ENCODE measurements at places on chromosomes 13 and 19.

DNA sequence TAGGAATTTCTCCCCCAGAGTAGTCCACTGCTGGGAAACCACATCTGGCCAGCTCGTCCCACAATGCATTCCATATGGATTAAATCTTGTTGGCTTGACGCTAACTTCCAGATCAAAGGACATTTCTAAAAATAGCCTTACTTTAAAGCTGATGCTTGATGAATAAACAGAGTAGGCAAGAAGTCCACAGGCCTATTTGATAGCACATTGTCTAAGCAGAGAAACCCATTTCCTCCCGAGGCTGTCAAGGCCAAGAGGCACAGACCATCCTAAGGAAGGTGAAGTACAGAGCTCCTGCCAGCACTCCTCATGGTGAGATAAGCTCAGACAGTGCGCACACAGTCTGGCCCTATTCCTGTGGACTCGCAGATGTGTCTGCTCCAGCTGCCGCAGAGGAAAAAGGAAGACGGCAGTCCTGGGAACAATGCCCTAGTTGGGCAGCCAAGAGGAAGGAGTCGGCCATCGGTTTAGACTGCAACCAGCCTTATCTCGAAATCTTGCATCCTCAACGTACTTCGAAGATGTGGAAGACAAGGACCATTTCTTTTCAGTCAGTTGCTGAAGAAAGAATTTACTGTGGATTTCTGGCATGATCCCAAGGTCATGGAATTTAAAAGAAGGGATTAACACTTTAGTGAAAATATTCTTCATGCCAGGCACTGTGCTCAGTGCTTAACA lies 156.8 kb downstream of the RGCC start:
- no peak for DNase-seq

GRCh38 chr13:76684336-76684735 lies 201.9 kb downstream of the KCTD12 start:
- DNase-seq = no peak

- DNase-seq = no peak
Measured at GRCh38 chr13:37475966-37476365, 122.6 kb downstream of the POSTN start.

DNA sequence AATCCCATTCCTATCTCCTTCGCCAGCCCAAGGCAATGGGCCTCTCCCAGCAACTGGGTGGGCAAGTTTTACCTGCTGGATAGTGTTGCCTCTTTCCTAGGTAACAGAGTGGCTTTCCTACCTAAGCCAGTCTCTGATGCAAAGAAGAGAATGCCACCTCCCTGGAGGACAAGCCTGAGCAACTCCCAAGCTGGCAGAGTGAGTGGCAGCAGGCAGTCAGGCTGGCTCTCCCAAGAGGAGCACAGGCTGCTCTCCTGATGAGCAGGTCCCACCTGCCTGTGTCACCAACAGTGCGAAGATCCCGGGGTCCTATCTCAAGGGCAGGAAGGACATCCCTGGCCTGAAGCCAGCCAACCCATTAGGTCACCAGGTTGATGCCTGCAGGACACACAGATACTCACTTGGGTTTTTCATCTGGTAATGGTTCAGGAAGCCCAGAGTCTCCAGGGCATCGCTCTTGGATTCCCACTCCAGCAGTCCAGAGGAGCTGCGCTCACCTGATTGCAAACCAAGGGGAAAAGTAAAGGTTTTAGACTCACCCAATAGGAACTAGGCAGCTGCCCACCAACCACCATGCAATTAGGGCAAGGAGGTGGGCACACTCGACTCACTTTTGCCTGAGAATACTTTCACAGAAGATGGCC lies 5.5 kb upstream of the ECH1 start:
- no peak for DNase-seq

DNA sequence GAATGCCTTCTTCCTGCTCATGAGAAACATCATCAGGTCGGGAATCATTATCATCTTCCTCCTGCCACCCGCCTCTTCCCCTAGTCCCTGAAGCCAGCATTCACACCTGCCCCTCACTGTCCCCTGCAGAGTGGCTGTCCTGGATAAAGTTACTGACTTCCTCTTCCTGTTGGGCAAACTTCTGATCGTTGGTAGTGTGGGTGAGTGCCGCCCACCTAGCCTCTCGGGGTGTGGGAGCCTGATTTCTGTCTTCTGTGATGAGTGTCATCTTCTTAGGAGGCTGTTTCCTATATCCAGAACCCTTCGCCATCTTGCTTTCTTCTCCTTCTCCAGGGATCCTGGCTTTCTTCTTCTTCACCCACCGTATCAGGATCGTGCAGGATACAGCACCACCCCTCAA lies 12.5 kb downstream of the SLC44A2 start:
- no peak for DNase-seq

DNA sequence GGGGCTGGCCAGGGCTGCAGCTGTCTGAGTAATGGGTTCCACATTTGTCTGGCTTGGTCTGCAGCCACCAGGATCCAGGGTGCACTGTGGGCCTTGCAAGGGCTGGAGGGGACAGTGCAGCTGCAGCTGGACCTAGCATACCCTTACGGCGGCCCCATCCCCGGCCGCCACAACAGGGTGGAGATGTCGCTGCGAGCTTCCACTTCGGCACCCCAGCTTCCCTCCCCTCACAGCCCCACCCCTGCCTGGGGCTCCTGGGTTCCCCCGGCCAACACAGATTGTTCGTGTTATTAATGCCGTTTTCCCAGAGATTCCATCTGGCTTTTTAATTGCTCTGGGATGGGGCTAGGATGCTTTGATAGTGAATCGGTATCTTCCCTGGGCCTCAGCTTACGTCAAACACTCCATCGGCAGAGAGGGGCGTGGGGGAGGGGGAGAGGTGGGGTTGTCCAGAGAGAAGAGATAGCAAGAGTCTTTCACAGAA lies 5.8 kb downstream of the CEBPA start:
- DNase-seq = peak; percentile 79

GRCh38 chr19:15284896-15285295 lies 47.4 kb downstream of the BRD4 start:
- DNase-seq = no peak

GRCh38 chr19:44694184-44694579 lies 4.8 kb upstream of the CEACAM16 start:
- DNase-seq = no peak

- no peak for DNase-seq
Measured at GRCh38 chr13:103283451-103283820, 217.2 kb upstream of the SLC10A2 start.

- DNase-seq = no peak
Measured at GRCh38 chr19:34461375-34462100, 20.0 kb upstream of the WTIP start.

- no peak for DNase-seq
Measured at GRCh38 chr19:14325863-14326262, 55.4 kb upstream of the ADGRE5 start.

- DNase-seq = no peak
Measured at GRCh38 chr13:51902776-51903175, 41.0 kb downstream of the CCDC70 start.

GRCh38 chr19:32404933-32405430 lies 588 bp upstream of the DPY19L3 start:
- no peak for DNase-seq

DNA sequence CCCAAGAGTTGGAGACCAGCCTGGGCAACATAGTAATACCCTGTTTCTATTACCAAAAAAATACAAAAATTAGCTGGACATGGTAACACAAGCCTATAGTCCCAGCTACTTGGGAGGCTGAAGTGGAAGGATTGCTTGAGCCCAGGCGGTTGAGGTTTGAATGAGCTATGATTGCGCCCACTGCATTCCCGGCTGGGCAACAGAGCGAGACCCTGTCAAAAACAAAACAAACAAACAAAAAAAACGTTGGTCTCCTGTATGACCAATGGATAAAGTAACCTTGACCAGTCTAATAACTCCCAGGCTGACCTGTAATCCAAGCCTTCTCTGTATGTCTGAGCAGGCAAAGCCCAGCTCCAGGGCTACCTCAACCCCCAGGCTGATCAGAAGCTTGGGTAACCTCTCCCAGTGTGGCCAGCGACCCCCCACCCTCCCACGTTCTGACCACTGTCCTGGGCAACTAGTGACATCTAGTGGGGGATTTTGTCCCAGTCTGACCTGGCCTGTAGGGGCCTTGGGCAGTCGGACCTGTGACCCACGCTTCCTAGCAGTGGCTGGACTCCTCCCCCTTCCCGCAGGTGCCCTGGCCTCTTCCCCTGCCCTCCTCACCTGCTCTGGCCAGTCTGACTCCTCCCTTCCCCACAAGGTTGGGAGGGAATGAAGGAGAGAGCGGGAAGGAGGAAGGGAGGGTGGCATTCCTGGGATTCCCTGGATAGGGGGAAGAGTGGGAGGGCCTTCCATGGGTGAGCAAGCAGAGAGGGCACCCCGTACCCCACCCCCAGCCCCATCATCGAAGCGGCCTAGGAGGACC lies 1.0 kb upstream of the BCAM start:
- DNase-seq = no peak

GRCh38 chr13:66977161-66977560 lies 253.0 kb downstream of the PCDH9 start:
- peak; percentile 84 for DNase-seq

GRCh38 chr13:106474912-106475311 lies 60.5 kb downstream of the EFNB2 start:
- no peak for DNase-seq
